Stimulated activated CD4-positive, alpha-beta T cell treated with anti-CD3 and anti-CD28 coated beads, TNF-alpha, amount 100 ng/mL, for 48 hours (primary cell): ENCODE measurements at places on chromosomes 11 and 22.

GRCh38 chr22:22565981-22566380, 6.9 kb upstream of the PRAME start:
- DNase-seq = no peak

- no peak for DNase-seq
Observed at GRCh38 chr22:49372111-49372529, 455.6 kb downstream of the BRD1 start.

DNA sequence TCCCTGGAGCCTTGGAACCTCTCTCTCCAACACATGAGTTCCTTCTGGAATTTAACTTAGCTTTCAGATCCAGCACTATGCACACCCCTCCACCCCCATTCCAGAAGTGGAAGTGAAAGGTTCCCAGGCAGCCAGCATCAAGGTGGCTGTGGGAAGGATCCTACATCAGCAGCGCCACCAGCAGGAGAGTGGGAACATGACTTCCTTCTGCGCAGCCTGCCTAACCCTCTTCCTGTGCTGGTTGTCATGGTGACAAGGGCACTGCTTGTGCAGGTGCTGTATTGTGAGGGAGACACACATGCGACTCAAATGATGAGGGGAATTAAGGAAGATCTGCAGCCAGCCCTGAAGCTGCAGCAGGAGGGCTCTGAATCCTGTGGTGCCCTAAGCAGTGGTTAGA, 904.5 kb upstream of the API5 start:
- no peak for DNase-seq

GRCh38 chr11:72295471-72295870, 51.5 kb upstream of the PHOX2A start:
- DNase-seq = no peak

DNA sequence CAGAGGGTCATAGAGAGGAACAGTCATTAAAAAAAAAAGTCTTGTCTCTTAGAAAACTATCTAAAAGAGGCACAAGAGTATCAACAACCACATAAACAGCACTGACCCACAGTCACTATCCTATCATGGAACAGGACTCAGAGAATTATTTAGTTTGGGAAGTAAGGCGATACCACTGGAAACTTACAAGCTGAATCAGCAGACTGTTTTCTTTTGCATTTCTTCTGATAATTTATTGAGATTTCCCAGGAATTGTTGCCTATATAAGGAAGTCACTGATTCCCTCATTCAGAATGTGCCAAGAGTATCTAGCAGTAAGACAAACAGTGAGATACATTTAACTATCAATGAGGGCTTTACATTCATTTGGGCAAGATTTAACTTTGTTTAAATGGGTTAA, 304.1 kb downstream of the GUCY1A2 start:
- DNase-seq = no peak

GRCh38 chr11:121476379-121477032, 23.7 kb upstream of the SORL1-AS1 start:
- no peak for DNase-seq
